ENCODE measurements at places on chromosomes 6 and 20.
A peak's percentile ranks its signal among the peaks of the same experiment; 100 is the strongest.

- DNase-seq = no peak
Observed at GRCh38 chr6:167906899-167907298, 80.2 kb downstream of the AFDN start.

GRCh38 chr6:45026003-45026516 lies 302.1 kb upstream of the RUNX2 start:
- no peak for DNase-seq

DNA sequence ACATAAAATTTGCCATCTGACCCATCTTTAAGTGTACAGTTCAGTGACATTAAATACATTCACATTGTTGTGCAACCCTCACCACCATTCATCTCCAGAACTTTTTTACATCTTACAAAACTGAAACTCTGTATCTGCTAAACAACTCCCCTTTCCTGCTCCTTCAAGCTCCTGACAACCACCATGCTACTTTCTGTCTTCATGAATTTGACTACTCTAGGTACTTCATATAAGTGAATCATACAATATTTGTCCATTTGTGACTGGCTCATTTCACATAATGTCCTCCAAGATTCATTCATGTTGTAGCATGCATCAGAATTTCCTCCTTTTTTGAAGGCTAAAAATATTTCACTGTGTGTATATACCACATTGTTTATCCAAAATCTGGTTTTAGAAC lies 86.9 kb upstream of the SMLR1 start:
- no peak for DNase-seq

- no peak for DNase-seq
Observed at GRCh38 chr6:22949967-22950366, 380.6 kb downstream of the HDGFL1 start.

DNA sequence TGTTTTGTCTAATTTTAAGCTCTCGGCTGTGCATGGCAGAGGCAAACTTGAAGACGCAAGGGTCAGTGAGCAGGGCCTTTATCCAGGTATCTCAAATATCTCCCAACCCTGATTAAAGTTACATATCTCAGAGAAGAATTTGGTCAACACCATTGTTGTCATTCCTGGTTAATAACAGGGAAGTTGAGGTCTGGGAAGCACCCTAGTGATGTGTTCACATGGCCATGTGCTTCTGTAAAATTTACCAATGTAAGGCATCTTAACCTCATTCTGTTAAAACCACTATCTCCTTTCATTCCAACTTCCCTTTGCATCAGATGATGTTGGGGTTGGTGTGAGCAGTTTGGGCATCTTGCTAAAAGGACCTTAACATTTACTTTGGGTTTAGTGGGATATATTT lies 4.0 kb upstream of the FAM110A start:
- no peak for DNase-seq

GRCh38 chr20:57786304-57786932 lies 76.6 kb upstream of the PMEPA1 start:
- no peak for DNase-seq

GRCh38 chr6:25706314-25707014 lies 48.1 kb upstream of the SLC17A4 start:
- no peak for DNase-seq

DNA sequence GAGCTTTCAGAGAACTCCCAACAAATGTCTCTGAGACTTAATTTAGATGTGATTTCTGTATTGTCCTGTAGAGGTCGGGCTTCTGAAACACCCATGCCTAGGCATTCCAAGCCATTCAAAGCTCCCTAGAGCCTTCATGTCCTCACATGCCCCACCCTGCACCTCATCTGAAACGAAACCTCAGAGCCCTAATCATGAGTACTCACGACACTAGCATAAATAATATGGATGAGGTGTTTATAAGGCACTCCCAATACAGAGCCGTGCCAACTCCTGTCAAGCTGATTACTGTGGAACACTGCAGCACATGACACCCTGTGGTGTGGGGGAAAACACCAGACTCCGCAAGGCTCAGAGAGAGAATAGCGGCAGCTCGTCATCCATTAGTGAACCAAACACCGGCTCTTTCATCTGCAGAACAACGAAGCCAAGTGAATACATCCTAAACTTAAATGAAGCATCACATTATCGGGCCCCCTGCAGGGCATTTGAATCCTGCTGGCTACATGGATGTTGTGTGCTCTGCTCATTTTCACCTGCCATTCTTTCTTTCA lies 83.8 kb downstream of the FNDC1 start:
- DNase-seq = peak; percentile 25

GRCh38 chr6:44672841-44673240 lies 285.3 kb downstream of the CDC5L start:
- no peak for DNase-seq

DNA sequence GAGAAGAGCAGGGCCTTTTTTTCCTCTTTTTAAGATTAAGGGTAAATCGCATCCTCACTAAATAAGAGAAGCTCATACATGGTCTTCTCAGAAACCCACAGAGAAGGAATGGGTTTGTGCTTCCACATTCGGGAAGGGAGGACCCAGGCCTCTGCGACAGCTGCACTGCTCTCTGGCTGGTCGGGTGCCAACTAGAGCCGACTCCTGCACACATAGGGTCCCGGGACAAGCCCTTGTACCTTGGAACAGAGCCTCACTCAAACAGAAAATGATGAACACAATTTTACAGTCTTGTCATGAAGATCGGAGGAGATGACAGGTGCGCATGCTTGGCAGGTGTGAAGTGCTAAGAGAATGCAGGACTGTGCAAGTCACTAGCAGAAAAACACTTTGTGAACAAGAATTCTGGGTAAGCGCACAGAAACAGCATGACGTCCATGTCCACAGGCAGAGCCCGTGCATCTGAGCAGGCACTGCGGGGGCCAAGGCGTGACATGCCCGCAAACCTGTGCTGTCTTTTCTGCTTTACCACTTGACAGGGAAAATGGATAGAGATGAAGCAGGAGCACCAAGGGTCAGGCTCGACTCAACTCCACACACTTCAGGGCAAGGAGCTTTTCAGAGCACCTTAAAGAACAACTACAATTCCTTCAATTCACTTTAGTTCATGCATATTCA lies 101.0 kb upstream of the MPC1 start:
- no peak for DNase-seq

- DNase-seq = no peak
Observed at GRCh38 chr6:123016431-123017103, 20.5 kb downstream of the CLVS2 start.

- no peak for DNase-seq
Observed at GRCh38 chr6:10556589-10556988, 35.4 kb downstream of the GCNT2 start.

DNA sequence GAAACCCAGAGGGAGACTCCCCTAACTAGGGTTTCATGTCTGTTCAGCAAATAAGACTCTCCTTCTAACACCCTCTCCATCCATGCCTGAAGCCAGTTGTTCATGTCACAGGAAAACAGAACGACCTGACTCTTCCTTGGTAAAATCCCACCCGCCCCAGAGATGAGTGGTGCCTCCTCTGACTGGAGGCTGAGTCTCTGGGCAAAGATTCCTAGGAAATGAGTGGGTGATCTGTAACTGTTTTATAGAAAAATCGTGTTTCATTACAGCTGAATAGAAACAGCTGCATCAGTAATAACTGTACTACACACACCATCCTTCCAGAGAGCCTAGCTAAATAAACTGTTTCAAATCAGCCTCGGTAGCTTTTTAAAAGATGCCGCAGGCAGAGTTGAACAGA lies 37.4 kb upstream of the MRPS10 start:
- DNase-seq = no peak

DNA sequence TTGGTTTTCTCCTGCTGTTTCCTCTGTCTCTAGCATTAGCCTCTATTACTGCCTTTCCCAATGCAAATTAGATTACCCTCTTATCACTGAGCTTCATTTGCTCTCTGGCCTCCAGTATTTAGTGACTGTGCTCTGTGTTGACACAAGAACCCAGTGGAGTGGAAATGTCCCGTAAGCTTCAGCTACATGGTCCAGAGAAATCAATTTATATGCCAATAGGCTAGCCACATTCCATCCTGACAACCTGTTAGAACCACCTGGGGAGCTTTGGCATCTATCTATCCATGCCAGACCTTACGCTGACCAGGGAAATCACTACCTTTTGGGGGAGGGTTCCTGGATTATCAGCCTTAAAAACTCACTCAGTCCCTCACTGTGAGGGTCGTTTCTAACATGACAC lies 459.6 kb downstream of the UTRN start:
- no peak for DNase-seq

DNA sequence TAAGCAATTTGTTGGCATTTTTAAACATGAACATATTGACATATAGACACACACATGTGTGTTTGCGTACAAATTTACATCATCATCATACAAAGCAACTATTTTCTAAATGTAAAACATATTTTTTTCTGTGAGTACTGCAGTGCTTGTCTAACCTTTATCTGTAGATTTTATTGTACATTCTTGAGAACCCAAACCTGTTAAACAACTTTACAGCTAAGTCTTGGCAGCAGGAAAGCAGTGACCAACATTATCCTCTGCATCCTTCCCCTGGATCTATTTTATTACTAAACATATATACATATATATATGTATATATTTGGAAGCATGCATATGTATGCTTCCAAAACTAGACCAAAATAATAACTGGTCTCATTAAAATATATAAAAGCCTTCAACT lies 10.4 kb upstream of the PLCB1 start:
- DNase-seq = no peak

GRCh38 chr6:119445666-119446065 lies 96.1 kb upstream of the MAN1A1 start:
- no peak for DNase-seq

GRCh38 chr6:10381830-10382208 lies 33.1 kb downstream of the TFAP2A start:
- DNase-seq = no peak

DNA sequence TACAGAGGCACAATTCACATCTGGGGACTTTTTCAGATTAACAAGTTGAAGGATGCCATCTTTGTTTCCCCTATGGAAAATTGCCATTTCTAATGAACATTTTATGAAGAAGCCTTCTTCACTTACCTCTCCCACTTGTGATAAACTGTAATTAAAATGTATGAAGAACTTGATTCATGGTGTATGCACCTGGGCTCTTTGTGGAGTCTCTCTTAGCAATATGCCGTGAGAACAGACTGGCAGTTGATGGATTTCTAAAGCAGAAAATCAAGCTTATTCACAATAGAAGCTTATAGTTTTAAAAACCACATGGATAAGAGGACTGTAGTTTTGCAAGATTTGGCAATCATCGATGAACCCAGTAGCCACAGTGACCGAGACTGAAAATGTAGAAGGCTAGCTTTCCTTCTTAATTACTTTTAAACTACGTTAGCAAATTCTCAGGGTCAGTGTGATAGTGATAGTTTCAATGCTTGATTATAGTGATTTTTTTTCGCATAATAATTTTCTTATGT lies 270.6 kb downstream of the PRL start:
- DNase-seq = no peak

DNA sequence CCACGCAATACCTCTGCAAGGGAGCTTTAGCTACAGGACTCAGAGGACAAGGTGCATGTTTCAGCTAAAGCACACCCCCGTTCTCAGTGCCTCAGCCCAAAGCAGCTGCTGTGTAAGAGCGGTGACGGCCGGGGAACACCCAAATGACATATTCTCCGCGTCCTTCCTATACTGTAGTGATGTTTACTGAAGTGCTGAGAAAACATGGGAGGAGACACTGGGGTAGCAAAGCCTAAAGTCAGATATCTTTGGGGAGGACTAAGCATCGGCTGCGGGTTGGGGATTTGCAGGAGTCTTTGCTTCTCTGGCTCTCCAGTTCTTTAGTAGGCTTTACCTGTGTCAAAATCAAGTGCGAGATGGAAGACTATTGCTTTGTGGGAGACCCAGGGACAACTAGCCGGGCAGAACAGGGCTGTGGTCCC lies 1.7 kb downstream of the SLC22A23 start:
- DNase-seq = no peak

DNA sequence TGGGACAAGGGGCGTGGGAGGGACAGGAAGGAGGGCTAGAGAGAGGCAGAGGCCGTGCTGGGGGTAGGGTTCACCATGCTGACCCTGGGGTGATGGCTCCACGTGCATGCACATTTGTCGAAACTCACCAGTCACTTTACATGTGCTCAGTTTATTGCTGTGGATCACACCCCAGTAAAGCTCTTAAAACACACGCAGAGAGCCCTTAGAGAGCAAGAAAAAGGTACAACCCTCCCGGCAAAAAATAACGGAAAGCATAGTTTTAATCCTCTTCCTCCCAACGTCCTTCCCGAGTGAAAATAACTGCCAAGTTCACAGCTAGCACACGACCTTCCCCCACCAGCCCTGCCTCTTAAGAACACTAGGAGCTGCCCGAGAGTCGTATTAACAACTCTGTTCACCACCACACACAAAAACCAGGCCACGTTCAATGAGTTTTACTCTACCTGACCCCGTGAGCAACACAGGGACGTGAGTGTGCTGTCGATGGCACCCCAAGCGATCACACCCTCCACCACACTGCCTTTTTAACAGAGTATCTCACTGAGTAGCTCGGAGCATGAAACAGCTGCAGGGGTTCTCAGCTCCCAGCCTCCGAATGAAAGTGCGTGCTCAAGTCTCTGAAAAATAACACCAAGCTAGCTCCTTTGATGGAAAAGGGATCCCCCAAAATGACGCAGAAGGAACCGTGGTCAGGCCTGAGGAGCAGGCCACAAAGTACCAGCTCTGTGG lies 39.7 kb downstream of the TAF4 start:
- peak; percentile 58 for DNase-seq

- DNase-seq = peak; percentile 52
Observed at GRCh38 chr20:36214684-36215256, 21.5 kb upstream of the AAR2 start.

DNA sequence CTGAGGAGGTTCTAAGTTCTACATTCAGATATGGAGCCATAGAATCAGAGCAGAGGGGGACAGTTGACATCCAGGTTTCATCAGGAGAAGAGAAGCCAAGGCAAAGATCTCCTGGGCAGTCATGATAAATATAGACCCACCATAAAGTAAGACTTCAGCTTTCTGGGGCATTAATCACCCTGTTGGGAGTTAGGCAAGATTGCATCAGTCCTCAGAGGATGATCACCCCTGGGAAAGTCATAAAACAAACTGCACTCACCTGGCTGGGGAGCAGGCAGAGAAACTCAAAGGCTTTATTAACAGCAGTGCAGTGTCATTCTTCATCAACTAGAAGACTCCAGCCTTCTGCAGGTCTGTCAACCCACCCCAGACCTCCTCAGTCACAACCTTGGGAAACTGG lies 301.3 kb upstream of the JARID2 start:
- DNase-seq = no peak

GRCh38 chr6:81166770-81167169 lies 585.7 kb downstream of the TENT5A start:
- DNase-seq = no peak

- DNase-seq = no peak
Observed at GRCh38 chr20:24448170-24448569, 21.3 kb upstream of the SYNDIG1 start.

- DNase-seq = no peak
Observed at GRCh38 chr6:112305795-112306564, 41.1 kb upstream of the RFPL4B start.

- no peak for DNase-seq
Observed at GRCh38 chr6:119296036-119297035, 53.2 kb downstream of the MAN1A1 start.

GRCh38 chr20:17202673-17203072 lies 24.2 kb upstream of the PCSK2 start:
- no peak for DNase-seq

GRCh38 chr20:50256577-50256976 lies 65.9 kb downstream of the CEBPB start:
- DNase-seq = no peak
